ENCODE measurements at places on chromosomes 2 and 18.

DNA sequence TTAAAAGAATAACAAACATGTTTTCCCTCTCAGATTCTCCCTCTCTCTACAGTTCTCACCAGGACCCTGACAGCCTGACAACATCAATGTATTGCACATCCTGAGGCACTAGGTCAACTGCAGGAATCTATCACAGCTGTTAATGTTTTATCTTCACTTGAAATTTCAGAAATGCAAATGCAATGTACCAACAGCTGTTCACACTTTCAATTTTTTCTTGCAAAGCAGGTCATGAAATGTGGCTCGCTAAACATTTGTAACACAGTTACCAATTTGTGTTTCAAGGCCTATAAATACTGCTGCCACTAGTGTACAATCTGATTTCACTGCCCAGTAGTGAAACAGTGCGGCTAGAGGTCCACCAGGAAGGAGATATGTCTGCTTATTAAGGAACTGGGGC, 147.8 kb downstream of the EXOC6B start:
- no peak for DNase-seq

DNA sequence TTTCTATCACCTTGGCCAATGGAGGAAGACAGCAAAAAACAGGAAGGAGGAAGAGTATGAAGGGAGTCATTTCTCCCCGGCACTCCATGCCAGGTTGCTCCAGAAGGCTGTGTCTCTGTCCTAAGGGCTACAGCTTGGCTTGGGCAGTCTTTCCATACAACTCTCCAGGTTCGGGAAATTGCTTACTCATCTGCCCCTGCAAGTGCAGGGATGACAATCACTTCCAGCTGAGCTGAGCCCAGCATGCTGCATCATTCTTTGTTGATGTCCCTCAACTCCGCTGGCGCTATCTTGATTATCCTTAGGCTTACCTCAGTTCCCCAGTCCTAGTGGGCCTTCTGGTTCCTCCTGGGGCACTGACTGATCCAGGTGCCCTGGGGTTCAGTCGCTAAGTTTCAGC, 86.9 kb upstream of the COPS8 start:
- no peak for DNase-seq

GRCh38 chr18:8980496-8980895, 122.0 kb upstream of the NDUFV2 start:
- no peak for DNase-seq

DNA sequence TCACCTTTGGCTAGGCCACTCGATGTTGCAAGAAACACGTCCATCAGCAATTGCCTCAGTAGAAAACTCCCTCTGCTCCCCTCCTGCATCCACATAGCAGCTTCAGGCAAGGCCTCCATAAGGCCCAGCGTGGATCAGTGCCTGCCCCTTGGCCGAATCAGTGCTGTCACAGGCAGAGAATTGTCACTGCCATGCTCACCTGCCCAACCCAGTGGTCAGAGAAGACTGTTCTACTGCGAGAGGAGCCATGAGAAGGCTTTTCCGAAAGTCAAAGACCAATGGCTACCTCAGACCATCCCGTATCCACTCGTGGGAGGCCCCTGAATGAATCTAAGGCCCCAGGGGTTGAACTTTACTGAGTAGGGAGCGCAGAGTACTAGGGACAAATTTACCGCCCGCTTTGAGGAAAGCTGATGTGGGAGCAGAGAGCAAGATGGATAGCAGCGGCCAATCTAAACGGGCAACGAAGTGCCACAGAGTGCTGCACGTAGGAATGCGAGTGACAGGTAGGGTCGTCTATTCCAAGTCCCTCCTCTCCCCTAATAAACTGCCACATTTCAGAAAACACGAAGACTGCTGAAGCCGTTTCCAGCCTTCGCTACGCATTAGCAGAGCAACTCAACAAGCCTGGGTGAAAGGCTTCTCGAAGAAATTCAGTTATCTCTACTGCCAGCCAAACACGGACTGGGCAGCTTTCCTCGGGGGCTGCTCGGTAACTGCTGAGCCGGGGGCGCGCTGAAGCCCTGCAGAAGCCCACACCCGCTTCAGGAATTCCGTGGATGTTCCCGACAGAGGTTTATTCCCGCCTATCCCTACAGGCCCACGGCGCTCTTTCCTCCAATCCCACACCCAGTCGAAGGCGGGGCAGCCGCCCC, 968 bp upstream of the RALBP1 start:
- DNase-seq, result no peak

DNA sequence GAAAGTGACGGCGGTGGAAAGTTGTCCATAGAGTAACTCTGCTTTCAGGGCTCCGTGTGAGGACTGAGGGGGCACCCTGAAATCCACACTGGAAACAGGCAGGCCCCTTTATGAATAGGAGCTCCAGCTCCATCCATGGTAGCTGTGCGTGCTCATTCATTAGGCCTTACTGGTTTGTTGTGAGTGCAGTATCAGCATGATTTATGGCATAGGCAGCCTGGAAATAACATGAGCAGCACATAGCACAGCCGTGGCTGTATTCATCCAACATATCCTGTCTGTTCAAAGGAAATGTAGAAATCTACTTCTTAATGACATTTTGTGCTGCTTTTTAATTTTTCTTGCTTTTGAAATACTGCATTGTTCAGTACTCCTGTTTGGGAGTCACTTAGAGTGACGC, 414.8 kb upstream of the RAB12 start:
- DNase-seq, result no peak

- no peak for DNase-seq
These were observed 17.8 kb upstream of the KLF7 start for GRCh38 chr2:207183506-207183905.
